NCI-H1436 (cell line): ENCODE measurements at places on chromosomes 3 and 15.

GRCh38 chr3:20742903-20743552 lies 557.0 kb upstream of the SGO1 start:
- DNase-seq, result no peak

DNA sequence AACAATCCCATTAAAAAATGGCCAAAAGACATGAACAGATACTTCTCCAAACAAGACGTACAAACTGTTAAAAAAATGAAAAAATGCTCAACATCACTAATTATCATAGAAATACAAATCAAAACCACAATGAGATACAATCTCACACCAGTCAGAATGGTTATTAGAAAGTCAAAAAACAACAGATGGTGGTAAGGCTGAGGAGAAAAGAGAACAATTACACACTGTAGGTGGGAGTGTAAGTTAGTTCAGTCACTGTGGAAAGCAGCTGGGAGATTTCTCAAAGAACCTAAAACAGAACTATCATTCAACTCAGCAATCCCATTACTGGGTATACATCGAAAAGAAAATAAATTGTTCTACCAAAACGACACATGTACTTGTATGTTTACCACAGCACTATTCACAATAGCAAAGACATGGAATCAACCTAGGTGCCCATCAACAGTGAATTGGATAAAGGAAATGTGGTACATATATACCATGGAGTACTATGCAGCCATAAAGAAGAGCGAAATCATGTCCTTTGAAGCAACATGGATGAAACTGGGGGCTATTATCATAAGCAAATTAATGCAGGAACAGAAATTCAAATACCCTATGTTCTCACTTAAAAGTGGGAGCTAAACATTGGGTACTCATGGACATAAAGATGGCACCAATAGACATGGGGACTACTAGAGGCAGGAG lies 51.5 kb downstream of the MYO1E start:
- DNase-seq, result no peak

DNA sequence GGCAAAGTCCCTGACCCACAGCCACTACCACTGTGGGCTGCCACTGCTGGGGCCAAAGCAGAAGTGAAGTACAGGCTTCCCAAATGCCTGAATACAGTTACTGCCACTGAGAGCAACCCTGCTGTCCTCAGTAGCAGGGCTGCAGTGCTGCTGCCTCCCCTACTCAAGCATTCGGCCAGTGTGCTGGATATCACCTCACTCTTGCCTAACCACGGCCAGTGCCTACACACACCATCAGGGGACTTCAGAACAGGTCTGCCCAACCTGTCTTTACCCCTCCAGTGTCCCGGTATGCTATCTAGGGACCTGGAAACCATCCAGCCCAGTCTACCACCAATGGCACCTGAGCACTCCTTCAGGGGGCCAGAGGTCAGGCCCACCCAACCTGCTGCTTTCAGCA lies 261.5 kb upstream of the COL8A1 start:
- no peak for DNase-seq

- DNase-seq, result no peak
Observed at GRCh38 chr15:48396020-48396419, 64.8 kb downstream of the DUT start.

DNA sequence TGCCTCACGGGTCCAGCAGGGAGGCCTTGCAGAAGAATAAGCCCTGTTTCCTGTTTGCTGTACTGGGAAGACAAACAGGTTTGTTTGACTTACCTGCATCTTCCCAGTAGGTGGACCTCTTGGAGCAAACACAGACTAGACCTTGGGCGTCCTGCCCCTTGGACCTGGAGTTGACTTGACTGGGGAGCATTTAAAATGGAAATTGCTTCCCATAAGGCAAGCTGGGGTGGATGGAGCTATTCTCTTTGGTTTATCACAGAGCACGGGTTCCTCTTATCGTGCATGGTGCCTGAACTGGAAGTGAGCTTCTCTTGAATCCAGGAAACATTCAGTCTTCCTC lies 151.4 kb downstream of the RPLP1 start:
- no peak for DNase-seq

DNA sequence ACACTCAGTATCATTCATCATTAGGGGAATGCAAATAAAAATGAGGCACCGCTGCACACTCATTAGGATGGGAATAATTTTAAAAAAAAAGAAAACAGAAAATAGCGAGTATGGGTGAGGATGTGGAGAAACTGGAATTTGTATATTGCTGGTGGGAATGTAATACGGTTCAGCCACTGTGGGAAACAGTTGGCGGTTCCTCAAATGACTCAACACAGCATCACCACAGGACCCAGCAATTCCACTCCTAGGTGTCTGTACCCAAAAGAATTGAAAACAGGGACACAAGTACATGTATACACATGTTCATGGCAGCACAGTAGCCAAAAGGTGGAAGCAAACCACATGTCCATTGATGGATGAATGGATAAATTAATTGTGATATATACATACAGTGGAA lies 35.2 kb upstream of the RFTN1 start:
- DNase-seq, result no peak

DNA sequence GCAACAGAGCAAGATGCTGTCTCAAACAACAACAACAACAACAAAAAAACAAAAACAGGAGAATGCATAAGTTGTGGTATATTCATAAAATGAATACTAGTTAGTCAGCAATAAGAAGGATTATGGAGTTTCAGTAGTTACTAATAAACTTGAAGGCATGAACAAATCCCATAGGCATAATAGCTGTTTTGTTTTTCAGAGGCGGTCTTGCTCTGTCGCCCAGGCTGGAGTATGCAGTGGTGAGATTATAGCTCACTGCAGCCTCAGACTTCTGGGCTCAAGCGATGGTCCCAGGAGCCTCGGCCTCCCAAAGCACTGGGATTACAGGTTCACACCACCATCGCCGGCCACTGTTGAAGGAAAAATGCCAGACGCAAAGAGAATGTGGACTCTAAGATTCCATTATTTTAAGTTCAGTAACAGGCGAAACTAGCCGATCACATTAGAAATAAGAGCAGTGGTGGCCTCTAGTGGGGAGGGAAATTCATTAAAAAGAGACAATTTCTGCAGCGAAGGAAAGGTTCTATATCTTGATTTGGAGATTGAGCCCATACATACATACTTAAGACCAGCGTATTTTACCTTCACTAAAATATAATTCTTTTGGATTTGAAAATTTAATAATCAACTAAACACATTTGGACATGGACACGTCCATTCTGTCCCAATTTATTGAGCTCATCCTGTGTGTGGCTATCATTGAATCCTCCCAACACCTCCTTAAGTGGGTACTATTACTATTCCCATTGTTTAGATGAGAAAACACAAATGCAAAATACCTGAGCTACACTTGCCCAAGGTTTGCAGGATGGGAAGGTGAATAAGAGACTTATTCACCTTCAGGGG lies 27.4 kb upstream of the HDAC11 start:
- no peak for DNase-seq

DNA sequence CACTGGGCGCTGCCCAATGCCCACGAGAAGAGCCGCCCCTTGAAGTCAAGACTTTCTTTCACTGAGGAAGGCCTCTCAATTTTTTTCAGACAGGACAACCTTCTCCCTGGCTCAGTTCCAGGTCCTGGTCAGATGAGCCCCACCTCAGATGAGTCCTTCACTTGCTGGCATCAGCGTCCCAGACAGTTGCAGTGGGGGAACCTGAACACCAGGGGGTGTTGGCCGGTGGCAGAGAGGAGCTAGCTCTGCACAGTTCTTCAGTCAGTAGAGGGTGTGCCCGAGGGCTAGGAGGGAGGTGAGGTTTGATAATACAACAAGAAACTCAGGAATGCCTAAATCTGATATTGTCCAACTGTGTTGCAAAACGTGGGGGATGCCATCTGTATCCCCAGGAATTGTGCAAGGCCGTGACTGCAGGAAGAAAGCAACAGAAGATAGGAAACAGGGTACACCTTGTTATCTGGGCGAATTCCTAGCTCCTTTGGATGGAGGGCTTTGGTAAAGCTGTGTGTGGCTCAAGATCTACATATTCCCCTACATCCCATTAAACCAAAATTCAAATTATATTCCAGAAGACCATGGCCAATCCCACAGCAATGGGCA lies 34.3 kb downstream of the CCR3 start:
- DNase-seq, result no peak

GRCh38 chr3:73669260-73669659 lies 44.5 kb upstream of the PDZRN3 start:
- no peak for DNase-seq

GRCh38 chr15:60781211-60781713 lies 302.3 kb upstream of the ICE2 start:
- no peak for DNase-seq

DNA sequence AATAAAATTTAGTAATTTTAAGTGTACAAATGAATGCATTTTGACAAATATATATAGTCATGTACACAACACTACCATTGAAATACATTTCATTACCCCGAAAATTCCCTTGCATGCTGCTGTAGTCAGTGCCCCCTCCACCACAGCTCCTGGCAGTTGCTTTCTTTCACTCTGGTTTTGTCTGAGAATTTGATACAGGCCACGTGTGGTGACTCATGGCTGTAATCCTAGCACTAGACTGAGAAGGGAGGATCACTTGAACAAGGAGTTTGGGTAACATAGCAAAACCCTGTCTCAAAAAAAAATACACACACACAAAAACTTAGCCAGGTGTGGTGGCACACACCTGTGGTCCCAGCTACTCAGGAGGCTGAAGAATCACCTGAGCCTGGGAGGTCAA lies 65.4 kb downstream of the TFRC start:
- no peak for DNase-seq

GRCh38 chr3:171192176-171192854 lies 165.8 kb upstream of the SLC2A2 start:
- DNase-seq, result no peak

DNA sequence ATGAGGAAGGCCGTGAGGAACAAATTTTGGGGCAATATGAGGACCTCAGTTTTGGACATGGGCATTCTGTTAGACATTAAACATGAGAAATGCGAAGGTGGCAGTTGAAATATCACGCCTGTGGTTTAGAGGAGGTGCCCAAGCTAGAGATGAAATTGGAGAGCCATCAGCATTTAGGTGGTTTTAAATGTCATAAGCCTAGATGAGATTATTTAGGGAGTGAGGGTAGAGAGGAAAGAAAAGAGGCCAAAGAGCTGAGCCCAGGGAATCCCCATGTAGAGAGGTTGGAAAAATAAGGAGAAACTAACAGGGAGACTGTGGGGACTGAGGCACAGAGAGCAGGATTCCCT lies 14.9 kb downstream of the RTP1 start:
- DNase-seq, result no peak

DNA sequence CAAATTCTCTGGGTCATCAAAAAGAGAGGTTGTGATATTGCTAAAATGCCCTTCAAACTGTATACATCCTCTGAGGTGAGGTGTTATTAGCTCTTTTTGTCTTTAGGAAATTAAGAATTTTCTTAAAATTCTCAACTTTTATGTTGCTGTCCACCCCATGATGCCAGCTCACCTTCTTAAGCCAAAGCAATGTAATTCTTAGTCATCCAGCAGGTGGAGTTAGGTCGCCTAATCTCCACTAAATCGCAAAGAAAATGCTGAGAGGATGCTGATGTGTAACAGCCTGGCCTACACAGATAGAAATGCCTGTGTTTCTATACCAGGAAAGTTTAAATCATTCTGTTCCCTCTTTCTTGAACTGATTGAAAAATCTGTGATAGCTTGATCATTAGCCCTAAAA lies 770.2 kb upstream of the ALCAM start:
- peak; percentile 80 for DNase-seq

DNA sequence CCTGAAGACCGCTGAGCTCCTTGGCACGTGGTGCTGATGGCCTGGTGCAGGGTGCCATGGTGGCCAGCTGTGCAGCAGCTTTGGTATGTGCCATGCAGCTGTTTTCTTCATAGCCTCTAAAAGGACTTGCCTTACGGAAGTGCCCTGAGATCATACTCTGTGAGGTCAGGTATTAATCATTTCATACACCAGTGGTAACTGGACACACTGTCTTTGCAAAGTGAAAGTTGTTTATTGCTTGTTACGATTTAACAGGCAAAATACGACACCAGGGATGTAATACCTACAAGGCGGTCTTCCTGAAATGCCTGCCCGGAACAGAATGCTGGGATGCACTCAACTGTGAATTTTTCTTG lies 184.6 kb downstream of the ATP10A start:
- no peak for DNase-seq

GRCh38 chr15:95990833-95991232 lies 339.7 kb upstream of the NR2F2 start:
- DNase-seq, result no peak

DNA sequence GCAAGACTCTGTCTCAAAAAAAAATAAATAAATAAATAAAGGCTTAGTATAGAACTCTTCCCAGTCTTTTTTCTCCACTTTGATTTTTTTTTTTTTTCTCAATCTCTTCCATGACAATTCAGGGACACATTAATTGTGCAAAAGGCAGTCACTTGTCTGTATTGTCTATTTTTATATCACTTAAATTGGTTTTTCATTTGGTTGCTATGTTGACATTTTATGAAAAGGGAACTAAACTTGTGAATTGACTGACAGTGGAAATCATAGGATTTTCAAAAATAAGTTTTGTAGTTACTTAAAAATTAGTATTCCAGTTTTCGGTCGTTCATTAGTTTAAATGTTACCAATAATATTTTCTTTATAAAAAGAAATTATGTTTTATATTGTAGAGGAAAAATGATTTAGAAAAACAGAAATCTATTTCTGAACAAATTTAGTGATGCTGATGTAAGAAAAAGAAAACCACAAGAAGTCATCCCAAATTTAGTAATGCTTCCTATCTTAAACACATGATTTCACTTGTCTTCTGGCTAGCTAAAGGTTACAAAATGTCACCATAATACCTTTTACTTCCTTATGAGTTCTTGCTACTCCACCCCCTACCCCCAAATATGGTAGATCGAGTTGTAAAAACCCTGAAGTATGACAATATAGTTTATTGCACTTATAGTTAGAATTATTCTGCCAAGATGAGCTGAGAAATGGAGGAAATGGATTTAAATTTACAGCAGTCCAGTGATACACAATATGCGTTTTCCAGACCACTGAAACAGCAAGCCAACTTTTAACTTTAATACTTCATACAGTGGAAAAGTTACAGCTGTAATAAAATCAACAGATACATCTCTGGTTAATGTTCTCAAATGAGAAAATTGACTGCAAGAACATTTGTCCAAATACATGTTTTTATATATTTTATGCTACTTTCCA lies 37.0 kb downstream of the PPARG start:
- no peak for DNase-seq

- no peak for DNase-seq
Observed at GRCh38 chr15:39021341-39021740, 456.7 kb upstream of the RASGRP1 start.

- DNase-seq, result no peak
Observed at GRCh38 chr3:150906461-150906860, 1.2 kb upstream of the MINDY4B start.

GRCh38 chr15:36738817-36739216 lies 159.4 kb downstream of the CDIN1 start:
- DNase-seq, result no peak

- DNase-seq, result no peak
Observed at GRCh38 chr3:136690599-136690998, 61.6 kb downstream of the STAG1 start.

- no peak for DNase-seq
Observed at GRCh38 chr3:166993015-166993630, 387.0 kb downstream of the ZBBX start.

GRCh38 chr15:72339777-72340177 lies 19.8 kb upstream of the CELF6 start:
- no peak for DNase-seq

- no peak for DNase-seq
Observed at GRCh38 chr3:45677033-45677446, 12.2 kb upstream of the SACM1L start.

- DNase-seq, result no peak
Observed at GRCh38 chr15:70308011-70308734, 210.5 kb upstream of the TLE3 start.
